ENCODE measurements at places on chromosomes 3 and 15.

- no peak for DNase-seq
These were observed 87.4 kb upstream of the MEX3B start for GRCh38 chr15:82133251-82133650.

DNA sequence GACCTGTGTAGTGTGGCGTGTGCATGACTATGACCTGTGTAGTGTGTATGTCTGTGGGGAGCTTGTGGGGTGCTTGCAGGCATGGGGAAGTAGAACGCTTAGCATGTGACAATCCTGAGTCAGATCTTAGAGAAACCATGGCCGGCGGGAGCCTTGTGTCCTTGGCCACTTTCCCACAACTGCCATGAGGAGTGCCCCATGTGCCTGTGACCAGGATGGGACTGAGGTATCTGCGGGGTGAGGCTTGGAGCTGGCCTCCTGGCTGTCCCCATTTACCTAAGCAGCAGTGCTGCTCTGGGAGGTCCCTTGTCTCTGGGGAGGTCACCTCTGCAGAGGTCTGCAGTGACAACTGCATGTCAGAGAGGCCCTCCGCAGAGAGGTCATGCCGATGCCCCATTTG, 23.6 kb downstream of the TRPM1 start:
- no peak for DNase-seq

DNA sequence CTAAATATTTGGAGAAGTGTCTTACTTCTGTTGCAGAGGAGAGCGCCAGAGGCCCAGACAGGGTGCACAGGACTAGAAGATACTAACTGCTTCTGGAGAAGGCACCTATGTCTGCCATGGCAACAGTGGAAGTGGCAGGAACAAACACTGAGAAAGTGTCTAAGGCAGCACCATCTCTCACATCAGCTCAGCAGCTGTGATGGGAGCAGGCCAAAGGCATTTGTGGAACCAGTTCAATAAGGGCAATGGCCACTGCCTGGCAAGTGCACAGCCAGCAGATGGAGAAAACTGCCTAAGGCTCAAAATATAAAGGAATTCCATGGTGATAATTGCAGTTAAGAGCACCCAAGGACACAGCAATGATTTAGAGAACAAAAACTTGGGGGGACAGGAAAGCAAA, 563.0 kb upstream of the CCDC54 start:
- DNase-seq = no peak

DNA sequence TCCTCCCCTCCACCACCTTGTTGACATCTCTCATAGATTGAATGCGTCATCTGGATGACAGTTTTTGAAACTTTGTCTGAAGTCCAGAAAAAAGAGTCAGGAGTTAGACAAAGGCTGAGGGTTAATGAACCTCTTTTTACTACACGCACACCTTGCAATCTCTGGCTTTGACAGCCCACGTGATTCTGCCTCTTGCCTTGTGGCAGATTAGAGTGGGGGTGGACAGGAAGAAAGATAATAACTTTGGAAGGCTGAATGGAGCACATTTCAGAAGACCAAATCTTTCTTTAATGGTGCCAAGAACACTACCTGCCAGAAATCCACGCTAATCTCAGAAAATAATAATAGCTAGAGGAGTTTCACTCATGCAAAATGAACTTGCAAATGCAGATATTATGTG, 327.9 kb upstream of the TRIM42 start:
- DNase-seq = no peak

GRCh38 chr15:87490666-87491065, 765.9 kb downstream of the NTRK3 start:
- no peak for DNase-seq

DNA sequence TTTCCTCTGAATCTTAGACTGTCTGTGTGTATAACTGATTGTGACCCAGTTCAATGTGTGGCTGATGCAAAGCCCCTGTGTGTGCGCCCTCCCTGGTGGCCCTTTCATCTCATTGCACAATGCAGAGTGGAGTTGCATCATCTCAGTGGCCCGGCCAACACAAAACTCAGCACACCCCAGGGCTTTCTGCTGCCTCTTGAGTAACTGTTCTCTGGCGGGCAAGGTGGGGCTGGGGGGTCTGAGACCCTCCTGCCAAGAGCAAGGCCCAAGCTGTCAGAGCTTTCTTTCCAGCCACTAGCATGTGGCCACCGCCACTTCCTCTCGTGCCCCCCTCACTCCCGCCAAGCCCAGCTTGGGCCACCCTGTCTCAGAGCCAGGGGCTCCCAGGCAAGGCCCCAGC, 80.7 kb upstream of the ALDH1L1 start:
- DNase-seq = peak; percentile 20
